ENCODE measurements at places on chromosomes 6 and 20. TPM values are rescaled to one million over a fixed set of nuclear protein-coding genes. Genes with fewer than 3 reads are reported as not detected.

DNA sequence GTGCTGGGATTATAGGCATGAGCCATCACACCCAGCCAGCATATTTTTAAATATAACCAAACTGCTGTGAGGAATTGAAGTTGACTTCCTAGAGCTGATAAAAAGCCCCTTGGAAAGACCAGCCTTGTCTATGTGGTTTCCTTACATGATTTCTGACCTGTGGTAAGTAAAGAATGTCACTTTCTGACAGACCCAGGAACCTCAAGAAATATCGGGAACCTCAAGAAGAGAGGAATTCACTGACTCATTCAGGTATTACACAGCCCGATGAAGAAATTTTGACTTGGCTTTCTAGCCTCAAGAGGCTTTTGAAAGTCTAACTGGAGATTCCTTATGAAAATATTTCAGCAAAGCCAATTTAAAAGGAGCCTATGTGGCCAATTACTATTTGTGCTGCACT is 71.8 kb downstream of the FOXF2 start:
- DNase-seq, result no peak

- no peak for DNase-seq
These were observed 409.6 kb downstream of the GRIK2 start for GRCh38 chr6:101803136-101803535.

DNA sequence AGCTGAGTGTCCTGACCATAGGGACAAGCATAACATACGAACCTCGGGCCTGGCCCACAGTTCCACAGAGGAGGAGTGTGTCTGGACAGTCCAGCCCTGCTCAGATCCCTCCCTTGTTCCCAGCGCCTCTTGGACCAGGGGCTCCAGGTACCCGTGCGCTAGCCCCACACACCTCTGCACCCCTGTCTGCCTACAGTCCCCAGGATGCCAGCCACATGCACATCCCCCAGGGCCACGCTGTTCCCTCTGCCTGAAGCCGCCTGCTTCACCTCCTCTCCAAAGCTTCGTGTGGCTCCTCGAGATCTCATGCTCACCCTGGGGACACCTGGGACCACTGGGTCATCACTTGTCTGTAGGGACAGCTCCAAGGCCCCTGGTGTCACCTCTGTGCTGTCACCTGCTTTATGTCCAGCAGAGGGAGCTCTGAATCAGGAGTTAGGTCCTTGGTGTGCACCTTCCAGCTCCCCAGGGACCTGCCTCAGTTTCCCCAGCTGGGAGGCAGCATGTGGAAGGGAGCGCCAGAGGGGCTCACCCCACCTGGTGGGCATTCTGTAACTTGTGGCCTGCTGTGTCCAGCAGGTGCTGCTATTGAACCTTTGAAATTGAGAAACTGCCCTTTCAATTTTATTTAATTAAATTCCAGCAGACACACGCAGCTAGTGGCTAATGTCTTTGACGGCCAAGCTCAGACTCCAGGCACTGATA is 7.3 kb upstream of the YTHDF1 start:
- no peak for DNase-seq

- DNase-seq, result no peak
These were observed 75.7 kb downstream of the SIM1 start for GRCh38 chr6:100388868-100389519.

DNA sequence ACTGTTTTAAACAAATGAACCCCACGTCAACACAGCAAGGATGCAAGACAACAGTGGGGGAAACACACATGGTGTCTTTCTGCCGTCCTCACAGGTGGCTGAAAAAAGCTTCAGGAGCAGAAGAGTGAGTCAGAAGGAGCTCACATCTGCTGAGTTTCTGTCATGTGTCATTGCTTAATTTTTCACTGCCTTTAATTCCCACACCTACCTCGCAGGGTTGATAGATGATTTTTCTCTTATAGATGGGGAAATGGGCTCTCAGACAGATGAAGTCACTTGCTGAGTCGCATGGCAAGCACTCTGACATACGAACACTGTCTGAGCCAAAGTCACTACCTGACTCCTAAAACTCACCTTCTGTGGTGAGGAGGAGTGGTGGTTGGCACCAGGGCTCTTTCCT is 28.3 kb upstream of the CARMIL1 start:
- DNase-seq, result no peak

GRCh38 chr6:41546475-41546865 is 289 bp downstream of the FOXP4 start:
- DNase-seq, result no peak

DNA sequence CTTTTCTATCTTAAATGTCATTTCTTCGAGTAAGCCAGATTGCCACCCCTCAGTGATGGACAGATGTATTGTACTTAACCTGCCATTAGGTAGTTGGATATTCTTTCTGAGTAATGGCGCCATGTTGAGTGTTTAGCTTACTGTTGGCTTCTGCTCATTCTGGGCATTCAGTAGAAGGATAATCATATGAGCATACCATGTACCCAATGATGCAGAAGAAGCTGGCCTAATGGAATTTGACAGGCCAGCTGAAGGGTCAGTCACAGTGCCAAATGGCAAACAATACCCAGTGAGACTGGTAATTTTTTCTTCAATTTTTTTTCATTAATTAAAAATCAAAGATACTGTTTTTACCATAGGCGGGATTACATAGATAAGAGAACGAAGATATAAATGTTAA is 1010.8 kb upstream of the EYS start:
- no peak for DNase-seq

GRCh38 chr6:27318973-27319372 is 6.9 kb upstream of the POM121L2 start:
- no peak for DNase-seq

- DNase-seq, result no peak
These were observed 13.5 kb downstream of the PLAGL2 start for GRCh38 chr20:32193996-32194395.

DNA sequence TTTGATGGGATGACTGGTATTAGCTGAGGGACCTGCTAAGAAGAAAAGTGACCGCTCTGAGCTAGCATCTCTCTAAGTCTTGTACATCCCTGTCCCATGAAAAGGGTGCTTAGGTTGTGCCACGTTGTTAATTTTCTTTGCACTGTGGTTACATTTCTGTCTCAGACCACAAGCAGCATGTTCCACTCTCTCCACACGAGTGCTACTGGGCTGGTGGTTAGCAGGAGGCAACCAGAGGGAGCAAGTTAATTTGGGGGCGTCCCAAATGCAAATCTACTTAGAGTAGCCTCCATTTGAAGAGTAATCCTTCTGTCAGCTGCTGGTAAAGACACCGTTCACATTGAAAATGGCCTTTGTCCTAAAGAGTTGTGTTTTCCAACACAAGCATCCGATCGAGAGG is 3.4 kb upstream of the SCML4 start:
- no peak for DNase-seq

- no peak for DNase-seq
These were observed at the start of gene HLA-G for GRCh38 chr6:29827579-29828470. TSS of gene HLA-G (plus strand) at chr6:29827825. CDS start at chr6:29827845, 20 bp downstream.

The SSTR4 gene
- total RNA-seq, result not detected

The OR2B6 gene
- total RNA-seq, result not detected

The TAB2 gene
- total RNA-seq, result 56.0 TPM

The SLC22A23 gene
- total RNA-seq, result 5.1 TPM

The ECT2L gene
- not detected for total RNA-seq

The NPBWR2 gene
- not detected for total RNA-seq

The TGM3 gene
- not detected for total RNA-seq

The STMND1 gene
- total RNA-seq, result not detected

All from thoracic aorta (tissue), 2 donors.